ENCODE measurements at places on chromosomes 5 and 9. TPM values are rescaled to one million over a fixed set of nuclear protein-coding genes. Genes with fewer than 3 reads are reported as not detected.

GRCh38 chr9:112249277-112249676 is 74.2 kb upstream of the SUSD1 start:
- H3K36me3 ChIP-seq, result no peaks in the 10 kb centered on the region
- DNase-seq, result no peak
- H3K27ac ChIP-seq, result peak overlapping the region; percentile 50
- H3K4me1 ChIP-seq, result peaks cover 20% of the 10 kb centered on the region
- H3K27me3 ChIP-seq, result no peaks in the 10 kb centered on the region
- peak overlapping the region; percentile 3 for H3K4me3 ChIP-seq

The ZNF883 gene
- total RNA-seq, result 2.2 TPM

DNA sequence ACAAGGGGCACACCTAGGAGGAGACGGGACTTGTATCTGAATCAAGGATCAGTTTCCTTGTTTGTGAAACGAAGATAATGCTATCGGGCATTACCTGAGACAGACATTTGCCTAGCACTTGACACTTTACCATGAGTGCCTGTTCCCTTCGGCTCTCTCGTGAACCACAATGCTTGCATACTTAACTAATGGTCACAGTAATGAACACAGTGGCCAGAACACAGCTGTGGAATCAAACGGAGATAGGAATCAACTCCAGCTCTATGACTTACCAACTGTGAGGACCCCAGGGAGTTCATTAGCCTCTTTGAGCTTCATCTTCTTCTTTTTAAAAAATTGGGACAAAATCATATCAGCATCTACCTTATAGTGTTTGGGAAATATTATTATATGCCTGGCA is 207.8 kb downstream of the DRD1 start:
- no peaks in the 10 kb centered on the region for H3K36me3 ChIP-seq
- no peak for DNase-seq
- H3K4me3 ChIP-seq, result no peak overlapping the region
- H3K4me1 ChIP-seq, result no peaks in the 10 kb centered on the region

The NEURL1B gene
- 2.8 TPM for total RNA-seq

DNA sequence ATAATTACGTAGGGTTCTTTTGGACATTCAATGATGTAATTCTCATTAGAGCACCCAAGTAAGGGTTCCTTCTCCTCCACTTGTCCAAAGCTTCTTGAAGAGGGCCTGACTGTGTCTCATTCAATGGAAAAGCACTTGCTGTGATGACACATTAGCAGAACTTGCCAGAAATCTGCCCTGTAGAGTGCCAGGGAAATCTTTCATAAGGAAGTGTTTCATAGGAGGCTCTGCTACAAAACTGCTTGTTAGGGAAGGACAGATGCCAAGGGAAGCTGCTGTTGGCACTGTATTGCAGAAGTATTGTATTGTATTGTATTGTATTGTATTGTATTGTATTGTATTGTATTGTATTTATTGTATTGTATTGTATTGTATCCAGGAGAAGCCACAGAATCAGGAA is 45.5 kb upstream of the MPDZ start:
- no peak for DNase-seq
- no peak overlapping the region for H3K27ac ChIP-seq
- no peaks in the 10 kb centered on the region for H3K36me3 ChIP-seq
- no peak overlapping the region for H3K4me3 ChIP-seq
- no peaks in the 10 kb centered on the region for H3K27me3 ChIP-seq

The GMCL2 gene
- not detected for total RNA-seq
